ENCODE measurements at places on chromosomes 4 and X. TPM values are rescaled to one million over a fixed set of nuclear protein-coding genes. Genes with fewer than 3 reads are reported as not detected.
A peak's percentile ranks its signal among the peaks of the same experiment; 100 is the strongest.

Gene ARX
- total RNA-seq, result not detected

Gene CXCL11
- total RNA-seq, result 2.0 TPM

Gene CDX4
- not detected for total RNA-seq

DNA sequence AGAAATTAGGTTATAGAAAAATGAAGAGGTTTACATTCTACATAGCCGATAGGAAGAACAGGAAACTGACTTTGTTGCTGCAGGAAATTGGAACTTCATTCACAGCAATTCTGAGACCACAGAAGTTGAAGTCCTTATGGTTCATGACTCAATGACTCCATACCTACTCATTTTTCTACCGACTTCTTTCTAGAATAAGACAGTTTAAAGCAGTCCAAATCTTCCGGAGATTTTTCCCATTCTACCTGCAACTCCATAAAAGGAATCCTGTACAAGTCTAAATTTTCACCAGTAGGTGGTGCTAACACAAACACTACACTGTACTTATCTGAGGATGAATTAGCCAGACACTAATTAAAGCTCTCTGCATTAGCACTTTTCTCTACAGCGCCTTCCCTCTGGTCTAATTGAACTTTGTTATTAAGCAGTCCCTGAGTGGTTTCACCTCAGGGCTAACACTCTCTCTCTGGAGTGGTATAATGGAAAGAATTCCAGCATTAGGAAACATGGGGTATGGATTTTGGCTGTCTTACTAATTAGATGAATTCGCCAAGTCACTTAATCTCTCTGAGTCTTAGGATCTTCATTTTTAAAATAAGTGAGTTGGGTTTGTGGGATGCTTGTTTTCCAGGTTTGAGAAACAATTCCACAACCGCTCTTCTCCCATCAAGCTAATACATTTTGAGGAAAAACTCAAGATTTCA, 167.9 kb downstream of the SMIM20 start:
- DNase-seq, result peak; percentile 71

Gene L1CAM
- total RNA-seq, result 1.1 TPM

Gene SORBS2
- 200 TPM for total RNA-seq

DNA sequence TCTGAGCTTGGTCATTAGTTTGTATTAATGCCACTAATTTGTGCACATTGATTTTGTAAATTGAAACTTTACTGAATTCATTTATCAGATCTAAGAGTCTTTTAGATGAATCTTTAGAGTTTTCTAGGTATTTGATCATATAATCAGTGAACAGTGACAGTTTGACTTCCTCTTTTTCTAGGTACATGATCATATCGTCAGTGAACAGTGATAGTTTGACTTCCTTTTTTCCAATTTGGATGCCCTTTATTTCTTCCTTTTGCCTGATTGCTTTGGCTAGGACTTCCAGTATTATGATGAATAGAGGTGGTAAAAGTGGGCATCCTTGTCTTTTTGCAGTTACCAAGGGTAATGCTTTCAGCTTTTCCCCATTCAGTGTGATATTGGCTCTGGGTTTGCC, 421.4 kb upstream of the CPXCR1 start:
- DNase-seq, result no peak

Gene HTR2C
- total RNA-seq, result not detected

DNA sequence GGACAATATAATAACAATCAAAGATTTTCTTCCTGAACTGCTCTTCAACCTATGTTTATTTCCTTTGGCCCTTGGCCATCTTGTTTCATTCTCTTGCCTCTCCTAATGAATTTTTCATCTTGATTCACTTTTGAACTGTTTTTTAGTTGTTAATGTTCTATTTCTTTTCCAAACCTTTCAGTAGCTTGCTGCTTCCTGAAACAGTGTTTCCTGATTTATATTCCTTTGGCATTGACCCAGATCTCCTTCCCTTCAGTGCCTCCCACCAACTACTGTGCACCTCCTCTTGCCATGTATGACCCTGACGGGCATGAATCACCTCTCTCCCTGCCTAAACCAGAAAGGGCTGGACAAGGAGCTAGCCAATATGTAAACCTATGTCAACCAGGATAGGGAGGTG, 25.6 kb upstream of the SPP1 start:
- peak; percentile 82 for DNase-seq

- peak; percentile 78 for DNase-seq
These were observed 326.7 kb downstream of the STK32B start for GRCh38 chr4:5378002-5378401.

Gene N4BP2
- total RNA-seq, result 8.9 TPM

DNA sequence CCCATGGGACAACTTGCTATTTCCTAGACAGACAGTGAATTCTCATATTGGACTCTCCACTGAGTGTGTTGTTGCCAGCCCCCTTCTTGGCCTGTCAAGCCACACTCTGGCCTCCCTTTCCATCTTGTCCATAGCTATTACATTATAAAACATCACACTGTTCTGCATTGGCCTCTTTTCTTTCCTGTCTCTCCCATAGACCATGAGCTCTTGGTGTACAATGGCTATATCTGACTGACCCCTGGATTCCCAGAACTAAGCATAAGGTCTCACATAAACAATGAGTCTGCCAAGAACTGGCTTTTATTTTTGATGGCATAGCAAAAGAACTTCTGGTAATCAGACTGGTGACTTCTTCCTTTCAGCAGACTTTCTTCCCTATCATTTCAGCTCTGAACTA, 23.8 kb downstream of the STARD8 start:
- peak; percentile 24 for DNase-seq

- no peak for DNase-seq
These were observed 561.1 kb upstream of the SMIM31 start for GRCh38 chr4:164192844-164193243.

GRCh38 chr4:102318105-102318504, 27.2 kb downstream of the SLC39A8 start:
- no peak for DNase-seq

DNA sequence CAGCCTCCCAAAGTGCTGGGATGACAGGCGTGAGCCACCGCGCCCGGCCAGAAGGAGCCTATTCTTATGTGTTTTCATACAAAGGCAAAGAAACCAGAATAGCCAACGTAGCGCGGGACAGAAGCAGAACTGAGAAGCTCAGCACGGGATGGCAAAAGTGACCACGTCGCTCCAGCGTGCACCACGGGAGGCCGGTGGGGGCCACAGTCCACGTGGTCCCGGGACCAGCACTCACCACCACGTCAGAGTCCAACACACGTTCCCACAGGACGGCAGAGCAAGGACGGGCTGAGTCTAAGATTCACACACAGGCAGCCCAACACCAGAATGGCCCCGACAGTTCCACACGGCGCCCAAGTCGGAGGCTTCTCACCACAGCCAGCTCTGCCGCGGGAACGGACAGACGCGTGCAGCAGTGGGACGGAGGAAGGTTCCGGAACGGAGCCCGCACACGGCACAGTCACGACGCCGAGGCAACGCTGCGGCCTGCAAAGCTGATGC, 18.8 kb upstream of the GTPBP6 start:
- DNase-seq, result no peak

Gene CENPVL1
- total RNA-seq, result not detected

Gene DGKQ
- 28.9 TPM for total RNA-seq
